Small intestine (tissue), 16 donors: ENCODE measurements at places on chromosomes 13 and 19. TPM values are rescaled to one million over a fixed set of nuclear protein-coding genes. Genes with fewer than 3 reads are reported as not detected.

- DNase-seq = peak; percentile 6
These were observed 1202.8 kb downstream of the DIAPH3 start for GRCh38 chr13:58960888-58961287.

DNA sequence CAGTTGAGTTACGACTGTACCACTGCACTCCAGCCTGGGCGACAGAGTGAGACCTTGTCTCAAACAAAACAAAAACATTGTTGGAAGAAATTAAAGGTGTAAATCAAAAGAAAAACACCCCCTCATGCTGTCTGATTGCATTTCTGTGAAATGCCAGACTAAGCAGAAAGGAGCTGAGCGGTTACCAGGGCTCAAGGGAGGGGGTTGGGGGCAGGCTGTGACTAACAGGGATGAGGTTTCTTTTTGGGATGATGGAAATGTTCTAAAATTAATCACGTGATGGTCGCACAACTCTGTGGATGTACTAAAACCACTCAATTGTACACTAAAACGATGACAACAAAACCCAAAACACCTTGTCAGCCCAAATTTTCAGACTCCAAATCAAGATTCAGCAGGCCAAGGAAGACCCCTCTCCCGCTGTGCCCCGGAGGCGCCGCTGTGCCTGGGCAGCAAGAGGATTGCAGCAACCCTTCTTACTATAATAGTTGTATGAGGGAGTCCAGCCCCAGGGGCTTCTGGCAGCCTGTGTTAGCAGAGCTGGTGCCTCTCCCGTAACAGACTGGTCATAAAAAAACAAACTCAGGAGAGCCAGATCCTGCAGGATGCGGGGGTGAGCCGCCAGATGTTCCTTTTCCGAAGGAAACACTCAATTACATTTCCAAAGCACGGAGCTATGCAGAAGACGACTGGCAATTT lies 20.9 kb downstream of the CAPS start:
- no peak for DNase-seq

DNA sequence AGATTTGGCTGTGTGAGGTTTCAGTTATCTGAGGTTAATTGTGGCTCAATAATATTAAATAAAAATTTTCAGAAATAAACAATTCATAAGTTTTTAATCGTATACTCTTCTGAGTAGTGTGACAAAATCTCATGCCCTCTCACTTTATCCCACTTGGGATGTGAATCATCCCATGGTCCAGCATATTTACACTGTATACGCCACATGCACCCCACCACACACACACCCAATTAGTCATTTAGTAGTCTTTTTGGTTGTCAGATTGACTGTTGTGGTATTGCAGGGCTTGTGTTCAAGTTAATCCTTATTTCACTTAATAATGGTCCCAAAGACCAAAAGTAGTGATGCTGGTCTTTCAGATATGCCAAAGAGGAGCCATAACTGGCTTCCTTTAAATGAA lies 66.4 kb upstream of the PCDH9 start:
- no peak for DNase-seq

DNA sequence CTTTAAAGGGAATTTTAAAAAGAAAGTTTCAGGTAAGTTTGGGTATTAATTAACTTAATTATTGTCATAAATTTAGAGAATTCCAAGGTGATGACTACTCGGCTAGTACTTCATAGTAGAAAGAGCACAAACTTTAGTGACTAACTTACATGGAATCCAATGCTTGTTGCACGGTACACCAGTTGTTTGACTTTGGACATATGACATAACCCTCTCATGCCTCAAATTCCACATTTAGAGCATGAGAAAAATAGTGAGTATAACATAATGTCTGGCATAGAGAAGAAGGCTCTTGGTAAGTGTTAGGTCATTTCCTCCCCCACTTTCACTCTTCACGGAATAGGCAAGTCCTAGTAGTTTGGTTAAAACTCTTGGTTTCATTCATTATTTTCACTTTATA lies 1249.4 kb upstream of the SLC10A2 start:
- no peak for DNase-seq

DNA sequence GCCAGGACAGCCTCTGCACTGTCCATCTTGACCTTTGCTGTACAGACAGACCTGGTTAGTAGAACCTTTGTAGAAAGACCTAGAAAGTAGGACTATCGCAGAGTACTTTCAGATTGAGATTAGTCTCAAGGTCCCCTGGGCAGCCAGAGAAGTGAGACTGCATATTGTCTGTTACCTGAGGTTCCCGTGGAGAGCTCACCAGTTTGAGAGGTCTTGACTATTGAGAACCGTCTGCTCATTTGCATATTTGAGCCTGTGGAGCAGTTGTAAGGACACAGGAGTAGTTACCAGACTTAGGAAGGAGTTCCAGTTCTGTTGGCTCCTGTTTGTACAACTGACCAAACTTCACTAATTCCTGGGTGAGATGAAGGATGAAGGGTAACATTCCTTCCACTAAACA lies 66.2 kb downstream of the SPATA13 start:
- no peak for DNase-seq

DNA sequence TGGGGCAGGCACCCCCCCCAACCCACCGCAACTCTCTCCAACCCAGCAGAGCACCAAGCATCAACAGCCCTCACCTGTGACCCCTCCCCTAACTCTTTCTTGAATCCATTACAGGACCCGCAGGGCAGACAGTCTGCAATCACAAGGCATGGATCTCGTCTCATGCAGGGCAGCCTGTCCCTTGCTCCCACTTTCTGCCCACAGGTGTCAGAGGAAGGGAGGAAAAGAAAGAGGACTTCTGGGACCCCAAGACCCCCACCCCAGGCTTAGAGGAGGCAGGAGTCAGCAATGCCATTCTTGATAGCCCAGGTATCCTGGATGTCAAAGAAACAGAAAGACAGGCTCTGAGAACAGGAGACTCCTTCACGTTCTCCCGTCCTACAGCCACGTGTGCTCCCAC lies 47.4 kb upstream of the TUBGCP3 start:
- no peak for DNase-seq

DNA sequence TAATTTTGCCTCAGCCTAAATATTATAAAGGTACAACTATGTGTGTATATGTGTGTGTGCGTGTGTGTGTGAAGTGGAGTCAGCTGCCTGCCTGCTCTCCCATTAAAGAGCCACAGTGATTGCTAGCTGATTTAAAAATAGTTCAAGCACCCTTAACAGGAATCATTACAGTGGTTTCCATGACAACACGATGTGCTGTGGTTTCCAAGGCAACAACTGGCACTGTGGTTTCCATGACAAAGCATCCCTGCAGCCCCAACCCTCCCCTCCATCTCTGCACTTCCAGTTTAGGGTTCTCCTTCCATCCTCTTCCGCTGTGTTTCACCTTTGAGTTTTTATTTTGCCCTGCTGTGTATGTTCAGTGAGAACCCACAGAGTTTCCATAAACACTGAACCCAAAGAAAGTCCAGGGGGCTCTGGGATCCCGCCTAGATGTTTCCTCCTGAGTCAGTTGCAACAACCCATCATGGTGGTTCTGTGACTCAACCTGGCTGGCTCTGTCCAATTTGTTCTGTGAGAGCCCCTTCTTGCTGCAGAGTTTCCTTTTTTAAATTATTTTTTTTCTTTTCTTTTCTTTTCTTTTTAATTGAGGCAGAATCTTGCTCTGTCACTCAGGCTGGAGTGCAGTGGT lies 7.1 kb upstream of the PNMA8A start:
- no peak for DNase-seq

- no peak for DNase-seq
These were observed 989 bp upstream of the SACS start for GRCh38 chr13:23434491-23434890.

DNA sequence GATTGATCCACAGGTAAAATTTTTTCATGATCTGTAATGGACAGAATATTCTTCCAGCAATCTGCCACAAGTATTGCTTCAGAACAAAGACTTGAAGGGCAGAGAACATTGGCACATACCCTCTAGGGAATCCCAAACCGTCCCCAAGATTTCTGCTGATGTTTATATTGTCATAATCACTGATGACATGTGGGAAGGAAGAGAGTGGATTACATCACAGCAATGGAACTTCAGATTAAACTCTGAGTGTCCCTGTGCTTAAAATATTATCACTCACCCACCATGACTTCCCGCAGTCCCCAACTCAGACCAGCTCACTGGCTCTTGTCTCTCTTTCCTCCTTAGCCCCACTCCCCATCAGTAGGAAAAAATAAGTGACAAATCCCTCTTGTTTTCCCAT lies 8.5 kb upstream of the TPT1 start:
- no peak for DNase-seq

GRCh38 chr13:25733696-25734435 lies 317.9 kb downstream of the SHISA2 start:
- no peak for DNase-seq

- no peak for DNase-seq
These were observed 5.3 kb upstream of the GSK3A start for GRCh38 chr19:42247640-42248199.

DNA sequence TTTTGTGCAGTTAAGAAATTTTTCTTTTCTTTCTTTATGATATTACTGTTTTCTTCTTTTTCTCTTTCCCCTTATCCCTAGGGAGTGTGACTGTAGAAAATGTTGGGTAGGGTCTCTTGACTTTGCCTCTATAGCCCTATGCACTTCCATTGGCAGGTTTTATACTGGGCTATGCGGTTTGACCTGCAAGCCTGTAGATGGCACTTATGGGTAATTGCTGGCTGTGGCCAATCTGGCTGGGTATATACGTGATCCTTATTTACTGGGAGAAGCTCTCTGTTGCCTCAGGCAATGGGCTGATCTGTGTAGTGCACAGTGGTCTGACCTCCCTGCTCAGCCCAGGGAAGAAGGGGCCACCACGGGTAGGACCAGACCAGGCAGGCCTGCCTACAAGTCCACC lies 78.8 kb downstream of the RAP2A start:
- no peak for DNase-seq

The MCF2L gene
- 20.1 TPM for polyA plus RNA-seq

The PSG3 gene
- not detected for polyA plus RNA-seq

The BRME1 gene
- polyA plus RNA-seq = 3.5 TPM

The CYP2A6 gene
- 0.18 TPM for polyA plus RNA-seq

The ZSCAN4 gene
- not detected for polyA plus RNA-seq
